Muscle of leg (tissue), 16 donors: ENCODE measurements at places on chromosomes 16 and 17. TPM values are rescaled to one million over a fixed set of nuclear protein-coding genes. Genes with fewer than 3 reads are reported as not detected.
A peak's percentile ranks its signal among the peaks of the same experiment; 100 is the strongest.

The PRR15L gene
- 0.11 TPM for polyA plus RNA-seq

The CA7 gene
- not detected for polyA plus RNA-seq

The TPPP3 gene
- polyA plus RNA-seq = 702 TPM

The CDK10 gene
- polyA plus RNA-seq = 55.5 TPM

The HOXB7 gene
- polyA plus RNA-seq = 3.8 TPM

The SSTR5 gene
- not detected for polyA plus RNA-seq

The PRKCA gene
- 3.5 TPM for polyA plus RNA-seq

The ABI3 gene
- 4.7 TPM for polyA plus RNA-seq

The TBL3 gene
- 30.8 TPM for polyA plus RNA-seq

- H3K27ac ChIP-seq = no peak overlapping the region
- no peak for DNase-seq
- no peaks in the 10 kb centered on the region for H3K36me3 ChIP-seq
- no peaks in the 10 kb centered on the region for H3K27me3 ChIP-seq
Measured at GRCh38 chr16:8941718-8942344, 21.9 kb downstream of the USP7 start.

DNA sequence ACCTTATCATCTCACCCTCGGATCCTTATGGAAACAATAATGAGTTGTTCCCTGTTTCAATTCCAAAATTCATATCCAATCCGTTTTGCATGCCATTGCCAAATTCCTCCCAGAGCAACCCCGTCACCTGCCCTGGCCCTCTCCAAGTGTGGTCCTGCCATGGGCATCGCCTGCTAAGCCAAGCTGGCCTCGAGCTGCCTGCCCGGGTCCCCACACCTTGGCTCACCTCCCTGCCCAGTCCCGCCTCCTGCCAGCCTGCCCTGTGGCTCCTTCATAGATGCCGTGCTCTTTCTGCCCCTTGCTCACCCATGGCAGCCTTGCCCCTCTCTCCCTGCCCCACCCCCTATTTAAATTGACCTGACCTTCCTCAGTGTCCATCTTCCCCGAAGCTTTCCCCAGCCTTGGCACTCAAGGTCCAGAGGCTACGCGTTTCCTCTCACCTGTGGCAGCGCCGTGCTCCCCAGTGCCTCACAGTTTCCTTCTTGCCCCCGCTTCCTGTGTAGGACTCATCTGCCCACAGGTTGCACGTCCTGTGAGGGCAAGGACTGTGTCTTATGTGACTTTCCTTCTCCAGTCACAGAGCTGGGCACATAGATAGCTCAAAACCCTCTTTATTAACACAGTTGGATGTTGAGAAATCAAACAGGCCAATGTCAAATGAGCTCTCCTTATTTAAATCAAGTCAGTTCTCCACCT lies 12.7 kb downstream of the MAPT start:
- no peaks in the 10 kb centered on the region for H3K36me3 ChIP-seq
- no peak overlapping the region for H3K4me3 ChIP-seq
- DNase-seq = no peak
- H3K27ac ChIP-seq = no peak overlapping the region
- peaks cover 15% of the 10 kb centered on the region for H3K27me3 ChIP-seq

GRCh38 chr17:32558326-32558955 lies 71.6 kb downstream of the CDK5R1 start:
- H3K27me3 ChIP-seq = no peaks in the 10 kb centered on the region
- no peaks in the 10 kb centered on the region for H3K4me1 ChIP-seq
- H3K36me3 ChIP-seq = no peaks in the 10 kb centered on the region
- H3K4me3 ChIP-seq = no peak overlapping the region
- no peak overlapping the region for H3K27ac ChIP-seq

- H3K4me1 ChIP-seq = peaks cover 50% of the 10 kb centered on the region
- peak within 1 kb of the TSS; percentile 51 for H3K27ac ChIP-seq
- DNase-seq = peak; percentile 61
- H3K27me3 ChIP-seq = peaks cover 54% of the 10 kb centered on the region
Measured at GRCh38 chr17:1179818-1180742, at the start of gene ABR. Gene ABR (minus strand): TSS chr17:1179981. CDS start chr17:1179727, 254 bp downstream.

- H3K27me3 ChIP-seq = no peaks in the 10 kb centered on the region
- peak overlapping the region; percentile 91 for H3K4me3 ChIP-seq
- DNase-seq = peak; percentile 94
- peak overlapping the region; percentile 97 for H3K27ac ChIP-seq
Measured at GRCh38 chr17:40341808-40342503, 22.6 kb downstream of the GJD3 start.

- no peak overlapping the region for H3K27ac ChIP-seq
- DNase-seq = no peak
- H3K4me1 ChIP-seq = no peaks in the 10 kb centered on the region
Measured at GRCh38 chr16:69672998-69673713, 53.2 kb downstream of the NQO1 start.

- no peak overlapping the region for H3K4me3 ChIP-seq
- no peaks in the 10 kb centered on the region for H3K27me3 ChIP-seq
- no peaks in the 10 kb centered on the region for H3K4me1 ChIP-seq
- DNase-seq = no peak
- H3K27ac ChIP-seq = no peak overlapping the region
Measured at GRCh38 chr17:13273806-13274205, 256.0 kb upstream of the ELAC2 start.

DNA sequence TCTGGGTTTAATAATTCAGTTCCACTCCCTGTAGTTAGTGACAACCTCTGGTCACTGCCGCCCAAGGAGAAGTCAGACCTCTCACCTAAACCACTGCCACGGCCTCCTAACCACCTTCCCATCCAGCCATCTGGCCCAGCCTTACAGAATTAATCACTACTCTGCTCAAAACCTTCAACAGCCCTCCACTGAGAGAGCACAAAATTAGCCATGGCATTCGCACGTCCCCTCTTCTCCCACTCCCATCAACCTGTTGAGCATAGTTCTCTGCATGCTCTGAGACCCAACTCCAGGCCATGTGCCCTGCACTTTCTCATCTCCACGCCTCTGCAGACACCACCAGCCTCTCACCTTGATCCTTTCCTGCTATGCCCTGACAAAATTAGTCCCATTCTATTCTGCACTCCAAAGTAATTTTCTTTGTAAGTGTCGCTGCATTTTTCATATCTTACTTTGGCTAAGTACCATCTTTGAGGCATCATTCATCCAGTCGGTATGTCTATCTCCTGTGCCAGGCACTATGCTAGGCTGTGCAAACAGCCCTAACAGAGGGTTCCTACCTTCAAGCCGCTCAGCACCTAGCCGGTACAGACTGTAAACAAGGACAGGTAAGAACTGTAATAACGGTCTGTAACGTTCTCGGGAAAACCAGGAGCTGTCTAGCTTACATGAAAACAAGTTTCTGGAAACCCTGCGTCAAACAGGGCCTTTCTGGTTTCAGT lies 963 bp downstream of the COPRS start:
- H3K4me1 ChIP-seq = peaks cover 14% of the 10 kb centered on the region
- peak overlapping the region; percentile 20 for H3K27ac ChIP-seq
- H3K27me3 ChIP-seq = no peaks in the 10 kb centered on the region
- H3K36me3 ChIP-seq = peaks cover 14% of the 10 kb centered on the region

DNA sequence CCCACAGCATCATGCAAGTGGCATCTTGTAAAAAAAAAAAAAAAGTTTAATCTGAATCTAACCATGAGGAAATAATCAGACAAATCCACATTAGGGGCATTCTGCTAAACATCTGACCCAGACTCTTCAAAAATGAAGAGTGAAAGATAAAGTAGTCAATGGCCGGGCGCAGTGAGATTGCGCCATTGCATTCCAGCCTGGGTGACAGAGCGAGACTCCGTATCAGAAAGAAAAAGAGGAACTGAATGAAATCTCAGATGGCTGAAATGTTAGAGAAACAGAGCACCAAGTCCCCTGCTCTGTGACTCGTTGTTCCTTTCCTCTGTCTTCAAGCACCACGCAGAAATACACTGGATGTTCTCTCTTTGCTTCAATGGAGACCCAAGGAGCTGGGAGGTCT lies 12.7 kb upstream of the RNF135 start:
- H3K36me3 ChIP-seq = no peaks in the 10 kb centered on the region
- H3K27ac ChIP-seq = no peak overlapping the region
- DNase-seq = peak; percentile 19
- peaks cover 13% of the 10 kb centered on the region for H3K4me1 ChIP-seq

GRCh38 chr16:65005696-65006095 lies 116.2 kb downstream of the CDH11 start:
- H3K4me1 ChIP-seq = no peaks in the 10 kb centered on the region
- H3K36me3 ChIP-seq = peaks cover 12% of the 10 kb centered on the region
- no peak for DNase-seq
- no peaks in the 10 kb centered on the region for H3K27me3 ChIP-seq
- H3K4me3 ChIP-seq = no peak overlapping the region
- H3K27ac ChIP-seq = no peak overlapping the region

- no peaks in the 10 kb centered on the region for H3K36me3 ChIP-seq
- no peak overlapping the region for H3K27ac ChIP-seq
- H3K4me3 ChIP-seq = no peak overlapping the region
- peaks cover 2% of the 10 kb centered on the region for H3K4me1 ChIP-seq
- no peak for DNase-seq
- H3K27me3 ChIP-seq = no peaks in the 10 kb centered on the region
Measured at GRCh38 chr16:55947366-55947765, 72.2 kb upstream of the CES5A start.

DNA sequence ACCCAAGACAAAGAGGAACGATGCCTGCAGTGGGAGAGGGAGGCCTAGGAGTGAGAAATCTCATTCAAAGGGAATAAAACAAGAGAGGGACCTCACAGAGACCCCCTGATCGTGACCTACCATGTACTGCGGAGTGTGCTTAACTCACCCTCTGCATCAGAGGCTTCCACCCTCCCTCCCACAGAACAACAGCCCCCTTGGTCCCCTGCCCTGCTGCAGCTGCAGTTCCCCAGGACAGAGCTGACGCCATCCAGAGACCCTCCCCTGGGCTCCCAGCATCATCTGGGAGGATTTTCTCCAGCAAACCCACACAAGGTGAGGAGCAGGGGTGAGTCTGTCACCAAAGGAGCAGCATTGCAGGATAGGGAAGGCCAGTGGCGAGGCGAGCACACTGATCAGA lies 39.8 kb downstream of the TLE7 start:
- H3K4me1 ChIP-seq = no peaks in the 10 kb centered on the region
- H3K36me3 ChIP-seq = no peaks in the 10 kb centered on the region
- DNase-seq = no peak
- H3K27me3 ChIP-seq = no peaks in the 10 kb centered on the region

GRCh38 chr17:32631341-32632096 lies 144.7 kb downstream of the CDK5R1 start:
- H3K27me3 ChIP-seq = no peaks in the 10 kb centered on the region
- H3K36me3 ChIP-seq = no peaks in the 10 kb centered on the region
- H3K4me1 ChIP-seq = peaks cover 3% of the 10 kb centered on the region
- no peak overlapping the region for H3K4me3 ChIP-seq

- no peak overlapping the region for H3K27ac ChIP-seq
- no peaks in the 10 kb centered on the region for H3K27me3 ChIP-seq
- H3K4me1 ChIP-seq = peaks cover 18% of the 10 kb centered on the region
Measured at GRCh38 chr16:48542966-48543365, 67.0 kb downstream of the N4BP1 start.
